ENCODE measurements at places on chromosomes 11 and 22. TPM values are rescaled to one million over a fixed set of nuclear protein-coding genes. Genes with fewer than 3 reads are reported as not detected.

Gene SOX6
- total RNA-seq: 16.3 TPM

DNA sequence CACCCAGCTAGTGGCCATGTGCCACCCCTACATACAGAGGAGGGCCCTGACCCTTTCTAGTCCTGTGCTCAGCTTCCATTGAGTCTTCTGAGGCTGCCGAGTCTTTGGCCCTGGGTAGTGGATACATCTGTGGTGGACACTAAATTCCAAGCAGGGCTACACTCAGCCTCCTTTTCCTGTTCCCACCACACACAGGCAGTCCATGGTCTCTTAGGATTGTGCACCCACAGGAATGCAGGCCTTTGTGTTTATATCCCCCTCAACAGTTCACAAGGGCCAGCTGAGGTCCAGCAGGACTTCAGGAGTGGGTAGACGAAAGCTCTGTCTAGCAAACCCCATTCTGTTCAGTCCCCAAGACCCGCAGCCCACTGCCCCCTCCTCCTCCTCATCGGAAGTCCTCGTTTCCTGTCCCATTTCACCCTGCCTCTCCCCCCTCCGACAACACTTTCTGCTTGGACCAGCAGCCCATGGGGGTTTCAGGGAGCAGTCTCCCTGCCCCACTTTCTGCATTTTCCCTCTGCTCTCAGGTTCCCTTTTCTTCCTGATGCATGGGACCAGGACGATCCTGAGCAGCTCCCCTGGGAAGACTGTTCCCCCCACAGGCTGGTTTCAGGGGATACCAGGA is 91.8 kb downstream of the SWAP70 start:
- H3K27me3 ChIP-seq: no peaks in the 10 kb centered on the region
- H3K4me3 ChIP-seq: no peak overlapping the region
- H3K4me1 ChIP-seq: peaks cover 63% of the 10 kb centered on the region
- DNase-seq: peak; percentile 95
- peak overlapping the region; percentile 68 for H3K27ac ChIP-seq
- H3K36me3 ChIP-seq: no peaks in the 10 kb centered on the region

DNA sequence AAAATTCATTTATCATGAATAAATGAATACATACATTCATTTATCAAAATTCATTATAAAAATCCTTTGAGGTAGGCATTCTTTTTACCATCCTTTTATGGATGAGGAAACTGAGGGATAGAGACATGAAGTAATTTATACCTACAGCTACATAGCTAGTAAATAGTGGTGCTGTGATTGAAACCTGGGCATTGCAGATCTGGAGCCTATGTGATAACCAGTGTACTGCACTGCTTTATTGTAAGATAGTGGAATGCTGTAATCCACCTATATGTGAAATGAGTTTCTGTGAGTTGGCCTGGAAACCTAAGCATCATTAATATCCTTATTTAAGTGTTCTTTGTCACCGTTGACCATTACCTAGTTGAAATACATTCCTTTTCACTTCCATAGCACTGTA is 4.5 kb downstream of the QSER1 start:
- H3K27me3 ChIP-seq: no peaks in the 10 kb centered on the region
- no peak overlapping the region for H3K27ac ChIP-seq
- H3K36me3 ChIP-seq: peaks cover 9% of the 10 kb centered on the region
- H3K4me3 ChIP-seq: no peak overlapping the region

DNA sequence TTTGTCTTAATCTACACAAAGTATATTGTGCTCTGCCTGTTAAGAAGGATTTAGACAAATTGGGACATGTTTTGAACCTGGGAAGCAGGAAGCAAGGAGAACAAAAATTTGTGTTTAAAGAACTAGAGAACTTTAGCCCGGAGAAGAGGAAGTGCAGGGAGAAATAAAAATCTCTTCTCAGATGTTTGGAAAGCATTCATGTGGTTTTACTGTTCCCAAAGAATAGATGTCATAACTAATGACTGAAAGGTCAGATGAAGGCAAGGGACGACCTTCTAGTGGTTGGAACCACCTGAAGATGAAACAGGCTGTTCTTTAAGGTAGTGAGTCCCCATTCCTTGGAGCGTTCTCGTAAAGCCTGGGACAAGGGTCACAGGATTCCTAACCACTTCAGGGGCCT is 38.3 kb downstream of the IRAG1 start:
- H3K27ac ChIP-seq: no peak overlapping the region
- no peak overlapping the region for H3K4me3 ChIP-seq
- H3K4me1 ChIP-seq: peaks cover 57% of the 10 kb centered on the region

DNA sequence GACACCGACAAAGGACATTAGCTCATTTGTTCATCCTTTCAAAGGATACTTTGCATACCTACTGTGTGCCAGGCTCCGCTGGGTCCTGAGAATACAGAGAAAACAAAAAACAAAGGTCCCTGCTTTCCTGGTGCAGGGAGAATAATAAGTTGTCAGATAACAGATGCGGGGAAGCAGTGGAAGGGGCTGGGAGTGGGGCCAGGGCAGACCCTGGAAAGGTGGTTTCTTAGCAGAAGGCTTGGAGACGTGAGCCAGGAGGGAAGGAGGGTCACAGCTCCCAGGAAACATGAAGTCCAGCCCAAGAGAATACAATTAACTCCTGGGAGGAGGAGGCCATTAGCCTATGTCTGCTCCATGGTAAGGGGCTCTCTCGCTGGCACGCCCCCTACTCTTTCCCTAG is 9.8 kb upstream of the ANO1 start:
- H3K4me3 ChIP-seq: no peak overlapping the region
- H3K4me1 ChIP-seq: peaks cover 6% of the 10 kb centered on the region
- peaks cover 23% of the 10 kb centered on the region for H3K27me3 ChIP-seq
- no peaks in the 10 kb centered on the region for H3K36me3 ChIP-seq
